Right lung (tissue), 10 donors: ENCODE measurements at places on chromosomes 1 and 21.

- no peak for DNase-seq
Observed at GRCh38 chr1:110492573-110492972, 26.4 kb downstream of the KCNA10 start.

GRCh38 chr1:227429447-227430359, 111.4 kb upstream of the CDC42BPA start:
- no peak for DNase-seq

- no peak for DNase-seq
Observed at GRCh38 chr1:68826836-68827235, 330.0 kb upstream of the DEPDC1 start.

- DNase-seq, result no peak
Observed at GRCh38 chr1:230031131-230031530, 35.9 kb upstream of the GALNT2 start.

DNA sequence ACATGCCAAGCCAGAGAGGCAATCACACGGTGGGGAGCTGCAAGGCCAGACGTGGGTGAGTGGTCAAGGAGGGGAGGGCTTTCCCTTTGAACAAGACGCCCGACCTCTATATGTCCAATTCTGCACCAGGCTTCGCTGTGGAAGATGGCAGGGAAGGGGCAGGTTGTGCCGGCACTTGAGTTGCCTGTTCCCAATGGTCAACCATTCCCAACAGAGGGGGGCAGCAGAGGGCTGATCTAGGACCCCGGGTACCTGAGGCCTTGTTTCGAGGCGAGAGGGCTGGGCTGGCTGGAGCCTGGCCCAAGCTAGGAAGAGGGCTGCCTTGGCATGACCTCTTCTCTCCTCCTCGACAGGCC, 64.9 kb downstream of the TMEM53 start:
- DNase-seq, result no peak

- DNase-seq, result no peak
Observed at GRCh38 chr1:52825868-52826267, 16.7 kb upstream of the ZYG11A start.

GRCh38 chr1:43952731-43953346, 6.1 kb downstream of the IPO13 start:
- DNase-seq, result no peak

DNA sequence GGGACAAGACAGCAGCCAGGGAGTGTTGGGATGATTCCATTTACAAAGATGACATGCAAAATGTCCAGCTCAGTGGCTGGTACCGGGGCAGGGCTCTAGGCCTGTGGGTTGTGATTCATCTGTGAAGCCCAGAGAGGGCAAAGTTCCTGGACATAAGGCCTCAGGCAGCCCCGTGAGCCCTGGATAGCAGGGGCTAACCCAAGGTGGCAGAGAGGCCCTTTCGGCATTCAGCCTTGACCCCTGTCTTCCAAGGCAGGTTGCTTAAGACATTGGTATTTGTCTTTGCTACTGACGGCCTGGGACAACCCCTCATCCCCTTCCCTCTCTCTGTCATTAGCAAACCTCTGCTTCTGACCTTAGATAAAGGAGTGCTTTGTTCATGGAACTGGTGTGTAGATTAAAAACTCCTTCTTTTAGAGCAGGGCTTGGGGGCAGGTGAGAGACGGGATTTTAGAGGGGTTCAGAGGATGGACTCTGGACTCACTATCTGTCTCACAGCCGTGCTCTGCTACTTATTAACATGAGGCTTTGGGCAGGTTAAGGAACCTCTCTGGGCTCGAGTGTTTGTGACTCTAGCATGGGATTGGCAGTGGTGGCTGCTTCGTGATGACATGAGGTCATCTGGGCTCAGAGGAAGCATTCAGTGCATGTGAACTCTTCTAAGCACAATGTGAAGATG, 36.3 kb downstream of the TMEM51 start:
- no peak for DNase-seq

DNA sequence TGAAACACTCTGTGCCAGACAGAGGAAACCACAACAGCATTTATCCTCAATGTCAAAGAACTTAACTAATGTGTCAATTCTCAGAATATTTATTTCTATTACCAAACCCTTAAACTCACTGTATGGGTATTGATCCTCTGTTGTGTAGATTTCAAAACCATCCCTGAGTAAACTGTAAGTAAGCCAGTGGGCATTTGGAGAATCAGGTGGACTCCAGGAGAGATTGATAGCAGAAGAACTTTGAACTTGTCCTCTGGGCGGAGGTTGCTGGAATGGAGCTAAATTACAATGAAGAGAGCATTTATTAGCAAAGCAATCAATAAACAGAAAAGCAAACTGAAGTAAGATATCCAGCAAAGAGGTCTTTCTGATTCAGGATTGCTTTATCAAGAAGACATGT, 216.1 kb downstream of the USH2A start:
- no peak for DNase-seq

GRCh38 chr1:156295391-156295947, at the start of gene GLMP:
TSS of gene GLMP (minus strand) at chr1:156295679. CDS start at chr1:156295645, 34 bp downstream.
- peak; percentile 74 for DNase-seq

DNA sequence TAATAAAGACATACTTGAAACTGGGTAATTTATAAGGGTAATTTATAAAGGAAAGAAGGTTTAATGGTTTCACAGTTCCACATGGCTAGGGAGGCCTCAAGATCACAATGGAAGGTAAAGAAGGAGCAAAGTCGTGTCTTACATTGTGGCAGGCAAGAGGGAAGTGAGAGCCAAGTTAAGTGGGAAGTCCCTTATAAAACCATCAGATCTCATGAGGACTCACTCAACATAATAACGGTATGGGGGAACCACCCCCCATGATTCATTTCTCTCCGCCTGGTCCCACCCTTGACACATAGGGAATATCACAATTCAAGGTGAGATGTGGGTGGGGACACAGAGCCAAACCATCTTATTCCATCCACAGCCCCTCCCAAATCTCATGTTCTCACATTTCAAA, 76.8 kb upstream of the ZNF678 start:
- no peak for DNase-seq

- no peak for DNase-seq
Observed at GRCh38 chr1:111973150-111973790, 16.2 kb downstream of the KCND3 start.

DNA sequence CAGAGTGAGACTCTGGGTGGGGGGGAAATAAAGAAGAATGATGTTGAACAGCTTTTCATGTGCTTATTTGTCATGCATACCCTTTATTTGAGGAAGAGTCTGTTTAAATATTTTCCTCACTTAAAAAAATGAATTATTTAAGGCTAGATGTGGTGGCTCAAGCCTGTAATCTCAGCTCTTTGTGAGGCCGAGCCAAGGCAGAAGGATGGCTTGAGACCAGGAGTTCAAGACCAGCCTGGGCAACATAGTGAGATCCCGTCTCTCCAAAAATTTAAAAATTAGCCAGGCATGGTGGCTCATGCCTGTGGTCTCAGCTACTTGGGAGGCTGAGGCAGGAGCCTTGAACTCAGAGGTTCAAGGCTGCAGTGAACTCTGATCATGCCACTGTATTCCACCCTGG, 25.4 kb downstream of the SLC30A1 start:
- no peak for DNase-seq

- no peak for DNase-seq
Observed at GRCh38 chr1:204891860-204892259, 21.2 kb downstream of the NFASC start.

GRCh38 chr1:28740118-28740517, 3.4 kb downstream of the YTHDF2 start:
- DNase-seq, result no peak

DNA sequence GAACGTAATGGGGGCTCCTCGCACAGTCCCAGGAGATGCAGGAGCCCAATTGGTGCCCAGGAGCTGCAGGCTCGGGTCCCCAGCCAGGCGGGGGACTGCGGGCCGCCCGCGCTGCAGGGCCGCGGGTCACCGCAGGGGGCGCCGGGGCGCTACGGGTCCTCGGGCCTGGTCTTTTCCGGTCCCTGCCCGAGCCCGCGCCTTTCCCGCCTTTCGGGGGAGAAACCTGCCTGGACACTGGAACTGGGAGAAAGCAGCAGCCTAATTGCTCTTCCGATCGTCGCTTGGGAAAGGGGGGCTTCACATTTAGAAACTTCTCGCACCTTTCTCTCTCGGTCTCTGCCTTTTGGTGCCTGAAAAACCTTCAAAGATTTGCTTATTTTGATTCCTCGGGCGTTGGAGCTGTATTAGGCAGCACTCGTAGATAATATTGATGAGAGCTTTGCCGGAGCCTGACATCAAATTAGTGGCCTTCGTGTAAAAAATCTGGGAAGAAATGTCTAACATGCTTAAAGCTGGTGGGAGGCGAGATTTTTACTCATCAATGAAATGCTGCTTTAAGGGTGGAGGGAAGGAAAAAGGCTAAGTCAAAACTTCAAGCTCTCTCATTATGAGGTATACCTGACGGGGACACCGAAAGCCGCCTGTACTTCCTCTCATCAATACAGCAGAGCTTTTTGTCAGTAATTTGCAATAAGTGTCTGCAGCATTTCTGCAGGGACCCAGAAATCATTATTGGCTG, 12.6 kb upstream of the BARHL2 start:
- no peak for DNase-seq

GRCh38 chr1:153353226-153353947, 4.3 kb upstream of the S100A9 start:
- no peak for DNase-seq

DNA sequence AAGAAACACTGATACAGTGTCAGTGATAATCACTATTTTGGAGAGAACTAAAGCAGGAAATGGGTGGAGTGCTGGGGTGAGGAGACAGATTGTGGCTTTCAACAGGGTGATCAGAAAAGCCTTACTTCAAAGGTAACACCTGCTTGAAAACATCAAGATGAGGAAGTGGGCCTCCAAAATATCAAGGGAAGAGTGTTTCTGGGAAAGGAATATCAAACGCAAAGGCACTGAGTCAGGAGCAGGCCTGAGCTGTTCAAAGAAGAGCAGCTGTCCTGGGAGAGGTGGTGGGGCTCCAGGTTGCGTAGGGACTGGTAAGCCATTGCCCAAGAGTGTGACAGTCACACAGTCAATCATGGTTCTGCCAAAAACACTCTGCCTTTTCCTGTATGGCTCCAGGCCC, 47.1 kb upstream of the ATP1A1 start:
- no peak for DNase-seq

- no peak for DNase-seq
Observed at GRCh38 chr1:195096051-195096521, 1512.2 kb downstream of the KCNT2 start.

DNA sequence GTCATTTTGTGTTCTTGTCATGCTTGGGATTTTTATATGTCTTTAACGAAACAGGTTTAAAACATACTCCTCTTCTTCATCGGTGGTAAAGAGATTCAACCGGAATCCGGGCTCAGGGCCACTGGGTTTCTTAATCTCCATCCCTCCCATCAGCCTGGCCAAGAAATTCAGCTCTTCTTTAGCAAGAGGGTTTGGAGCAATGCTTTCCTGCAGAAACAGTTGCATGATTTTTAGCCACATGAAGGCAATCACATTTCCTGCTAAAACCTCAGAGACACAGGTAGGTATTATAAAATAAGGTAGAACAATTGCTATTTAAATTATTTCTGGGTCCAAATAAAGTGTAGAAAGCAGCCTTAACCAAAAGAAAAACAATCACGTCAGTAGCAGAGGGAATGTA, 22.7 kb upstream of the LSM10 start:
- DNase-seq, result peak; percentile 21

GRCh38 chr1:182143825-182144645, 82.5 kb upstream of the ZNF648 start:
- DNase-seq, result peak; percentile 72

GRCh38 chr1:168734271-168734670, 5.3 kb upstream of the DPT start:
- DNase-seq, result no peak

DNA sequence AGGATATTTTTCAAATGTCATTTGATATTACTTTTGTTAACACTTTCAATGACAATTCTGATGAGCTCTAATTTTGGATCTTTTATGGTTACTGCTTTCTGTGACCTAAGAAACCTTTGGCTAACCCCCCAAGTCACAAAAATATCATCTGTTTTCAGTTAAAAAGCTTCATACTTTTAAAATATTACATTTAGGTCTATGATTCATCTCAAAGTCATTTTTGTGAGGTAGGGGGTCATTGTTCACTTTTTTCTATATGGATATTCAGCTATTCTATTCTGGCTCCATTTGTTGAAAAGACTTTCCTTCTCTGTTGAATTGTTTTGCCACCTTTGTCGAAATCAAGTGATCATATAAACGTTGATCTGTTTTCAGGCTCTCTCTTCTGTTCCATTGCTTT, 44.8 kb downstream of the UCHL5 start:
- no peak for DNase-seq

DNA sequence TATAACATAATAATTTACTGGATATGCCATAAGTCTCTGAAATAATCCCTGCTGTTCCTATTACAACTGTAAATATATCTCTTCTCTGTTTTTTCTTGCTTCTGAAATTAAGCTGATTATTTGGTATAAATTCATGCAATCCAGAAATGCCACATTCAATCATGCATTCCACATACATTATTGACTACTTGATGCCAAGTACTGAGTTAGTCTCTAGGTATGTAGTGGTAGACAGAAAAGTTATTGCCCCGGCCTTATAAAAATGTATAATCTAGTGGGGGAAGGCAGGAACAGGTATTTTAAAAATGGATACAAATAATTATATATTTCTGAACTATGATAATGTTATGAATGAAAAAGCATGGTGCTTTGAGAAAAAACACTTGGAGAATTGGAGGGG, 338.6 kb upstream of the SNX7 start:
- DNase-seq, result no peak

- DNase-seq, result no peak
Observed at GRCh38 chr1:31306278-31306677, 9.4 kb downstream of the ZCCHC17 start.

DNA sequence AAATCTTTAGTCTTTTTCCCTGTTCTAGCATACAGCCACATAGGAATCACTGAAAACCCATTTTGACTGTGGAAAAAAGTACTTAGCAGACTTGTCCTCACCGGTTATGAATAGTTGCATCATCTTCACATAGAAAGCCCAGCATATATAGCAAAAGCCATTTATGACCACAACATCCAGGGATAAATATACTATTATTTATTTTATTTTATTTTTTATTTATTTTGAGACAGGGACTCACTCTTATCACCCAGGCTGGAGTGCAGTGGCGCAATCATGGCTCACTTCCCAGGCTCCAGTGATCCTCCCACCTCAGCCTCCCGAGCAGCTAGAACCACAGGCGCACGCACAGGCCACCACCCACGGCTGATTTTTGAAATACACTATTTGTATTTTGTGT, 175.3 kb downstream of the GALNT2 start:
- DNase-seq, result no peak

DNA sequence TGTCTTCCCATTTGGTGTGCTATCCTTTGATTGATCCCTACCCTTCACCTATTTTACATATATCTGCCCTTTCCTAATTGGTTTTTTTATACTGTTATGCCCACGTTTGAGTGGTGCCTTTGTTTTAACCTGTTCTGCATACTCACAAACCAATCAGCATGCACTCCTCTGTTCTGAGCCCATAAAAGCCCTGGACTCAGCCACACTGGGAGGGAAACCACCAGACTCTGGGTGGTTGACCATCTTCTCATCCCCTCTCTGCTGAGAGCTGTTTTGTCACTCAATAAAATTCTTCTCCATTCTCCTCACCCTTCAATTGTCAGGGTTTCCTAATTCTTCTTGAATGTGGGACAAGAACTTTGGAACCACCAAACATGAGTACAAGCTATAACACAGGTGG, 989.8 kb downstream of the ADGRL2 start:
- no peak for DNase-seq
